ENCODE measurements at places on chromosomes 3 and 15.

GRCh38 chr15:50353251-50353974 lies 1.6 kb downstream of the GABPB1 start:
- DNase-seq = no peak

DNA sequence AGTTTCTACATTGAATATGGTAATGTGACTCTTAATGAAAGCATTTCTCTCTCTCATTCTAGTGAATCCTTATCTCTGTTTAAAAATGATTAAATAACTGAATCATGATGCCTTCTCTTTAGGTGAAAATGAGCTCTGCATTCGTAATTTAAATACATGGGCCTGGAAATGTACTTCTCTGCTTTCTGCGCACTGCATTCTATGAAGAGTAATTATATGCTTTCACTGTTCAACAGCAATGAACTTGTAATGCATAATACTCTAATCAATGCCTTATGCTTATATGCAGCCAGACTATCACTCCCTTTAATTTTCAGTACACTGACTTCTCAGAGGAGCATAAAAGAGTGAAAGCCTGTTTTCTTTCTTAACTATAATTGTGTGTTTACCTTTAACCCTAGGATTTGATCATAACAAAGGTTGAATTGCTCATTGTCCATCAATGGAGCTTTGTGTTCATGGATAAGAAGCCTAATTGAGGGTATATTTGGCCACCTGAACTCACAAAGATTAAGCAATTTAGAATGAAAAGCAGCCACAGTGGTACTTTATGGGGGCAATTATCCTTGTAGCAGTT lies 330.8 kb upstream of the PDZRN3 start:
- no peak for DNase-seq

- DNase-seq = no peak
Measured at GRCh38 chr3:101813817-101814440, 34.9 kb downstream of the NXPE3 start.

- no peak for DNase-seq
Measured at GRCh38 chr15:49339656-49340055, 83.4 kb upstream of the FGF7 start.

DNA sequence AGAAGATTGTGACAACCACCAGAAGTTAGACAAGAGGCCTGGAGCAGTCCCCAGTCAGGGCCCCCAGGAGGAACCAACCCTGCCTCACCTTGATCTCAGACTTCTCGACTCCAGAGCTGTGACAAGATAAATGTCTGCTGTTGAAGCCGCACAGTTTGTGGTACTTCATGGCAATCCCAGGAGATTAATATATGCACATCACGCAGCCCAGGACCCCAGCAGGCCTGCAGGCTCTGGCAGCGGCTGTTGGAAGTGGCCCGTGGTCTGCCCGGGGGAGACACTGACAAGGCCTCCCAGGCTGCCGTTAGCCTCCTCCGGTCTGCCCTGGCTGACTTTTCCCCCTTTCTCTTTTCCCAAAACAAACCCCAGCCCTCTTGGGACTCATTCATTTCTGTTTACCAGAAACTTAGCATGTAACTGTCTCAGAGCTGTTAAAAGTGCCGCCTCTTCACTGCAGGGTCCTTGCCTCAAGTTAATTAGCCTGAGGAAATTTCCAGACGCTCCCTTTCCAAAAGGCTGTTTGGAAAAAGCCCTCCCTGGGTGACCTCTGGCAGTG lies 183.5 kb upstream of the LYSMD4 start:
- DNase-seq = no peak

DNA sequence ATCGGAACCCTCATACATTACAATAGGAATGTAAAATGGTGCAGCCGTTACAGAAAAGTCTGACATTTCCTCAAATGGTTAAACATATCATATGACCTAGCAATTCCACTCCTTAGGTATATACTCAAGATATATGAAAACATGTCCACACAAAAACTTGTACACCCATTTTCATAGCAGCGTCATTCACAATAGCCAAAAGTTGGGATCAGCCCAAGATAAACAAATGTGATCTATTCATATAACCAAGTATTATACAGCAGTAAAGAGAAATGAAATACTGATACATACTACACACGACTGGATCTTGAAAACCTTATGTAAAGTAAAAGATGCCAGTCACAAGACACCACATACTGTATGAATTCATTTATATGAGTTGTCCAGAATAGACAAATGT lies 102.4 kb downstream of the MSL2 start:
- no peak for DNase-seq

DNA sequence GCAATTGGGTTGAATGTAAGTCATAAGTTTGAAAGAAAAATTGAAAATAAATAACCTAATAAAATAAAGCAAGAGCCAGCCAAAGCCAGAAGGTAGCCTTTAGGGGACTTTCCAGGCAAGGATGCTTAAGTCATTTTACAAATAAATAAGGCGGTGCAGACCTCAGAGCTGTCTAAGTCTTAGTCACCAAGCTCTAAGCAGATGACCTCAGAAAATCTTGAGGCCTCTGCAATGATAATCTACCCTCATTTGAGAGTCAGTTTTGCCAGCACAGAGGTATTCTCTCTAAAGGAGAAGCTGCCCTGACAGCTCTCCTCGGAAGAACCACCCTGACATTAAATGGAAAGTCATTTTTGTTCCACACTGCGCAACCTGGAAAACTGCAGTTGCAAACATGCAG lies 113.9 kb downstream of the OXNAD1 start:
- DNase-seq = no peak

GRCh38 chr3:98530676-98531075 lies 1.1 kb upstream of the GPR15 start:
- no peak for DNase-seq

DNA sequence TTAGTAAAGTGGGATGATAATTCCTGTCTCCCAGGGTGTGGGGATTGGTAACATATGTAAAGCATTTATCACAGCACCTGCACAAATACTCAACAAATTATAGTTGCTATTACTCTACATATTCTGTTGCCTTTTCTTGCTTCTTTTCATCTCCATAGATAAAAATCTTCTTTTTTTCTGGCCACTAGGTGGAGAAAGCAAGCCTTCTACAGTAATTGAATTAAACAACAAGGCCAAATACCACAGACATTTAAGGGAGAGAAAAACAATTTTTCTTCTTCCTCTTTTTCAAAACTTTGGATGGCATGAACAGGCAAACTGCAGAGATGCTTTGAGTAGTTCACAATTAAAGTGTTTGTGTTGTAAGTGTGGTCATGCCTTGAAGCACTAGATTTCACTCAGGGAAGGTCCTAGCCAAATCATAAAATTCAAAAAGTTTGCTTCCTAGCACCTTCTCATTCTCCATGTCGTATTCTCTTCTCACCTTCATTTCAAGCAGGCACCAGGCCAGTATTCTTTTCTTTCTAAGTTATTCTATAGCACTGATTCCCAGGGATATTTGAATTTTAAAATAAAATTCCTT lies 493.4 kb upstream of the TGFBR2 start:
- DNase-seq = no peak

DNA sequence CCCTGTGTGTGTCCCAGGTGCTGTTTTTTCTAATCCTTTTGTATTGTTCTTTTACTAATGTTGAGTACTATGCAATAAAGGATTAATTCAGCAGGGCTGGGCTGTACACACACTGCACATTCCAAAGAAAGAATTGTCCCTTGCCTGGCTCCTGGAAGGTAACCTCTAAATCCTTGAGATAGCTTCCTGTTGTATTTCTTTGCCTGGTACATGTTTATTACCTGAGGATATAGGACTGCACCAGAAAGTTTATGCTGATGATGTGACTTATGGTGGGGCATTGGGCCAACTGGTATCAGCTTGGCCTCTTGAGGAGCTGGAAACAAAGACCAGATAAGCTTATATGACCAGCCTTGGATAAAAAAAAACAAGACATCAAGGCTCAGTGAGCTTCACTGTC lies 26.6 kb upstream of the FAN1 start:
- no peak for DNase-seq

DNA sequence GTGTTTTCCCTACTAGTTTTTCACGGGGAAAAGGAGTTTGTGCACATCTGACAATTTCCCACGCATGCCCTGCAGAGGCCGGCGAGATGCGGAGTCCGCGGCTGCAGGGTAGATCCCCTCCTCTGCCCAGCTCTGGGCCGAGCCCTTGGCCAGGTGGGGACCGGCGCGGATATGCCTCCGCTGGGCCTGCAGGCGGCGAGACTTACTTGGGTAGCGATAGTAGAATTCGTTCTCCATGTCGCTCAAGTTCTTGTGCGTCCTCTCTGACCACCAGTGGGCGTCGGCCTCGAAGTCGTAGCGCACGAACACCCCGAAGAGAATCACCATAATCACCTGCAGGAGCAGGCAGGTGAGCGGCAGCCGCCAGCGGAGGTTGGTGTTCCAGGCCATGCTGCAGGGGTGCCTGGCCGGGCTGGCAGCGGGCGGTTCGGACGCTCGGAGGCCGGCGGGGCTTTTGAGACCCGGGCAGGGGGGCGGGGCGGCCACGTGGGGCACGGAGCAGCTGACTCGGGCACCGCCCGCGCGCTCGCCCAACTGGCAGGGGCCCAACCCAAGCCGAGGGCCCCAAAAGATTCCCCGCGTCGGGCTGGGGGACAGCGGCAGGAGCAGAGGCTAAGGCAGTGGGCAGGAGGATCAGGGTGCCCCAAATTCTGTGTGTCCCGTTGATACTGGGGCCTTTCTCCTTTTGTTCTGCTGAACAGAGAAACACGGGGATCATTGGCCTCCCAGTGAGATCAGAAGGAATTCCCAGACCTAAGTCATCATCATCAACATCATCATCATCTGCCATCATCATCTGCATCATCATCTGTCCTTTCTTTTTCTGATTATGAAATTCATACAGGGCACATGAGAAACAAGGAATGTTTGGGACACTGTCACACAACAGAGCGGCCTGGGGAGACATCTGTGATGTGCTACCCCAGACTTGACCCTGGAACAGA lies at the start of gene RHCG:
Gene RHCG (minus strand): TSS at position 429 of the 944 bp plus-strand sequence. CDS start 39 bp downstream, at position 390.
- no peak for DNase-seq

Measured in GOT3 (cell line).